CD4-positive, CD25-positive, alpha-beta regulatory T cell (primary cell): ENCODE measurements at places on chromosomes 6 and 20.
A peak's percentile ranks its signal among the peaks of the same experiment; 100 is the strongest.

DNA sequence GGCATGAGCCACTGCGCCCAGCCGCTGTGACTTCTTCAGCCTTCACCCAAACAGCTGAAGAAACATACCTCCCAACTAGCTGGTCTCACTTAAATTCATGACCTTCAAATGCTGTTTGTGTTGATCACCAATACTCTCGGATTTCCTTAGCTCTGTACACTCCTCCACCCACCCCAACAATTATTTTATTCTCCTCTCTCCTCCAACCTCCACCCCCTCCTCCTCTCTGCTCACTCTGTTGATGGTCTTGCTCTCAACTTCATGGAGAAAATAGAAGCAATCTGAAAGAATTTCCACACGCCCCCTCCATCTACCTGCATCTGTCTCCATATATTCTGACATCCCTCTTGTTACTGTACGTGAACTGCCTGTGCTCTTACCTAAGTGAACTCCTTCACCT is 6.6 kb upstream of the DLK2 start:
- H3K27me3 ChIP-seq = peaks cover 8% of the 10 kb centered on the region
- H3K27ac ChIP-seq = no peak overlapping the region
- H3K4me3 ChIP-seq = no peak overlapping the region
- no peaks in the 10 kb centered on the region for H3K36me3 ChIP-seq

DNA sequence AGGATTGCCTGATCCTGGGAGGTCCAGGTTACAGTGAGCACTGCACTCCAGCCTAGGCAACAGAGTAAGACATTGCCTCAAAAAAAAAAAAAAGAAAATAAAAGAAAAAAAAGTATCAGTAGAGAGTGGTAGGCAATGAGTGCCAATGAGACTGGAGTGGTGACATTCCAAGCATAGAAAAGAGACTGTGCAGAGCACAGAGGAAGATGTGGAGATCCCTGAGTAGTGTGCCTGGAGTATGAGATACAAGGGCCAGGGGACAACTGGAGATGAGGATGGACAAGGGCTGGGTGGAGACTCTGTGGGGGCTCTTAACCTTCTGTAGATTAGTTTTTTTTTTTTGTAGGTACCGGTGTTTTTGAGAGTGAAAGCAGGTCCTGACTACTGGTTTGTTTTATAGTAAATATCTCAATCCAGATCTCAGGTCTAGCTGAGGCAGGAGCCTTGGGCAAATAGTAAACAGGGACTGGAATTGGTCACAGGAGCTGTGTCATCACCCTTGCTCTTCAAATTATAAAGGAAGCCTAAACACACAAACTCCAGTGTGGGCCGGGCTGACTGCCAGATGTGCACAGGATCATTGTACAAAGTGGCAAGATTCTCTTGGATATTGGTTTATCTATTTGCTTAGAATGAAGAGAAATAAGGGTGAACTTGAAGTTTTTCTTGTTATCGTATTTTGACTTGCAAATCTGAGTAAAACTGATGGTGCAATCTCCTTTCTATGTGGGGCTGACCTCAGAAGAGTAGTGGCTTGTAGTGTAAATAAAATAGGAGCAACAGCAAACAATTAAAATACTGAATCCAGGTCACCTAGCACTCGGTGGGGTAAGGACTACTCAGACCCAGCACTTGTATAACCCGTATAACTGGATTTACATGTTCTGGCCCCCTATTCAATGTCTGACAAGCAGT is 144.9 kb downstream of the SOX4 start:
- no peaks in the 10 kb centered on the region for H3K36me3 ChIP-seq
- no peaks in the 10 kb centered on the region for H3K27me3 ChIP-seq
- no peaks in the 10 kb centered on the region for H3K4me1 ChIP-seq
- no peak overlapping the region for H3K4me3 ChIP-seq
- no peak overlapping the region for H3K27ac ChIP-seq

GRCh38 chr6:11650711-11651110 is 113.2 kb downstream of the TMEM170B start:
- H3K36me3 ChIP-seq = no peaks in the 10 kb centered on the region
- H3K4me1 ChIP-seq = peaks cover 12% of the 10 kb centered on the region
- no peak overlapping the region for H3K27ac ChIP-seq
- no peaks in the 10 kb centered on the region for H3K27me3 ChIP-seq

DNA sequence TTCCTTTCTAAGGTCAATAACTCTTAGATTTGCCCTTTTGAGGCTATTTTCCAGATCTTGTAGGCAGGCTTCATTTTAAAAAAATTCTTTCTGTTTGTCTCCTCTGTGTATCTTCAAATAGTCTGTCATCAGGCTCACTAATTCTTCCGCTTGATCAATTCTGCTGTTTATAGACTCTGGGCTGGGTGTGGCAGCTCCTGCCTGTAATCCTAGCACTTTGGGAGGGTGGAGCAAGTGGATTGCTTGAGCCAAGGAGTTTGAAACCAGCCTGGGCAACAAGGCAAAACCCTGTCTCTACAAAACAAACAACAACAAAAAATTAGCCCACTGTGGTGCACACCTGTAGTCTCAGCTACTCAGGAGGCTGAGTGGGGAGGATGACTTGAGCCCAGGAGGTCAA is 40.0 kb upstream of the SCP2D1 start:
- no peaks in the 10 kb centered on the region for H3K27me3 ChIP-seq
- H3K27ac ChIP-seq = no peak overlapping the region
- H3K4me3 ChIP-seq = no peak overlapping the region
- no peaks in the 10 kb centered on the region for H3K36me3 ChIP-seq

GRCh38 chr6:135479601-135480000 is 17.9 kb downstream of the AHI1 start:
- no peak for DNase-seq
- peaks cover 2% of the 10 kb centered on the region for H3K36me3 ChIP-seq
- no peaks in the 10 kb centered on the region for H3K27me3 ChIP-seq

- H3K36me3 ChIP-seq = no peaks in the 10 kb centered on the region
- no peaks in the 10 kb centered on the region for H3K4me1 ChIP-seq
- no peak for DNase-seq
- no peak overlapping the region for H3K27ac ChIP-seq
- H3K27me3 ChIP-seq = no peaks in the 10 kb centered on the region
These were observed 260.6 kb downstream of the PRL start for GRCh38 chr6:22036275-22036674.

- H3K4me3 ChIP-seq = no peak overlapping the region
- H3K36me3 ChIP-seq = no peaks in the 10 kb centered on the region
- no peaks in the 10 kb centered on the region for H3K27me3 ChIP-seq
- no peak for DNase-seq
- H3K27ac ChIP-seq = no peak overlapping the region
These were observed 25.4 kb downstream of the FLRT3 start for GRCh38 chr20:14312001-14312400.

- DNase-seq = no peak
- H3K27me3 ChIP-seq = no peaks in the 10 kb centered on the region
- no peak overlapping the region for H3K27ac ChIP-seq
- H3K36me3 ChIP-seq = no peaks in the 10 kb centered on the region
These were observed 14.8 kb downstream of the ARMC12 start for GRCh38 chr6:35751594-35751993.

DNA sequence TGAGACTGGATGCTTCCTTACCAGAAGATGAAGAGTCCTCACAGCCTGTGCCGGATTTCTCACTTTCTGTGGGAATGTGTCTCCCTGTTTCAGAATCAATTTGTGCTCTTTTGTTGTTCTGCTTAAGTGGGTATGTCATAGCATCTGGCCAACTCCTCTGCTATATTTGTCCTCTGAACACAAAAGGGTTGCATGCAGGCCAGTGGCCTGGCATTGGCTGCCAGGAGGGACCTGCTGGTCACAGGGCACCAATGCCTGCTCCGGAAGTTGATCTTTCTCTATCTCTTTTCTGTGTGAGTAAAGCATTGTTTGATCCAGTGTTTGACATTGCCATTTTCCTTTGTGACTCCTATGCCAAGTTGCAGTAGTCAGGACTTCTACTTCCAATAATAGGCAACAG is 47.8 kb downstream of the JARID2 start:
- H3K27ac ChIP-seq = no peak overlapping the region
- no peaks in the 10 kb centered on the region for H3K36me3 ChIP-seq
- no peaks in the 10 kb centered on the region for H3K27me3 ChIP-seq
- DNase-seq = no peak
- H3K4me3 ChIP-seq = no peak overlapping the region

DNA sequence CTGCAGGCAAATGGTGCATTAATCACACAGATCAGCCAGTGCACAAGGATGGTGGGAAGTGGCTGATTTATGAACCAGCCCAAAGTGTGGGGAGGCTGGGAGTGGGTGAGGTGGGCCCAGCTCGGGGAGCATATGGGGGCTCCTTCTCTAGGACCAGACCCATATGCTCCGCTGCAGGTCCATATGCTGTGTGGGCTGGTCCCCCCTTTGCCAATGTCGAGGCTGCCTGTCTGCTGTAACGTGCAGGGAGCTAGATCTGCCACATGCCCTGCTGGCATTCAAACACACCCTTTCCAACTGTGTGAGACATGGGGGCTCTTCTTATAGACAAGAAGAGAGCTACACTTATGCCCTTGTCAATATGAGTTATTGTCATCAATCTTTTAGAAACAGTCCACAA is 566.3 kb downstream of the DHX35 start:
- no peak overlapping the region for H3K4me3 ChIP-seq
- no peaks in the 10 kb centered on the region for H3K4me1 ChIP-seq

DNA sequence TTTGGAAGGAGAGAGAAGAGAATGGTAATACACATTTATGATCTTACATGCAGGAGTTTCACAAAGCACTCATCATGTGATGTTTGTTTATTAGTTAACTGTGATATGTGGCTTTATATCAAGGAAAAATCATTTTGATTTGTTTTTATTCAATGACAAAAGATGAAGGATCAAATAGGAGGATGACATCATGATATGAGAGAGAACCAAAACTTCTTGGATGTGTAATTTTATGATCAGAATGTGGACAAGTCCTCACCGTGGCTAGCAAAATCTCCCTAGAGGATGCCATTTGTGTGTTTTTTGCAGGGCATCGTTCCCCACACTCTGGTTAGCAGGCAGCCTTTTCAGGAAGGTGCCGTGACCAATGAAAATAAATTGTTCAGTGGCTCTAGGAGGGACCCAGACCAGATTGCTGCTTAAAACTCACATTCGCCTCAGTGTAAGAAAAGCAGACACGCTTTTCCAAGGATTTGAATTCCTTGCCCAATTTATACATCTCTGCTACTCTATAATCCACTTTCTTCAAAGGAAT is 552.7 kb downstream of the NKAIN2 start:
- no peaks in the 10 kb centered on the region for H3K36me3 ChIP-seq
- no peaks in the 10 kb centered on the region for H3K4me1 ChIP-seq
- H3K27ac ChIP-seq = no peak overlapping the region
- no peaks in the 10 kb centered on the region for H3K27me3 ChIP-seq

DNA sequence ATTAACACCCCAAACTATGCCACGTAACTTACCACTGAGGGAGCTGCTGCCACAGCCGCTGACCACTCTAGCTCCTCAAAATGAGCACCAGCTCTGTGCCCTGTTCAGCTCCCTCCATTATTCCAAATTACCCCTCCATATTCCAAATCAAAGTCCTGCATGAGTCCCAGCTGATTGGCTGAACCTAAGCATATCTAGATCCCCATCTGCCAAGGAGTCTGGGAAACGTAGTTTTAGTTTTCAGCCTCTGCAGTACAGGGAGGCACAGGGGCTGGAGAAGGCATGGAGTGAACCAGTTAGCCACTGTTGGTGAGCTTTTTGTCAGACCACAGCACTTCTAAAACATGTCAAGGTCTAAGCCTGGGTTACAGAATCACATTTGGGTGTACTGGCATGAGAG is 15.9 kb downstream of the UNC5CL start:
- H3K27ac ChIP-seq = no peak overlapping the region
- peaks cover 12% of the 10 kb centered on the region for H3K4me1 ChIP-seq

DNA sequence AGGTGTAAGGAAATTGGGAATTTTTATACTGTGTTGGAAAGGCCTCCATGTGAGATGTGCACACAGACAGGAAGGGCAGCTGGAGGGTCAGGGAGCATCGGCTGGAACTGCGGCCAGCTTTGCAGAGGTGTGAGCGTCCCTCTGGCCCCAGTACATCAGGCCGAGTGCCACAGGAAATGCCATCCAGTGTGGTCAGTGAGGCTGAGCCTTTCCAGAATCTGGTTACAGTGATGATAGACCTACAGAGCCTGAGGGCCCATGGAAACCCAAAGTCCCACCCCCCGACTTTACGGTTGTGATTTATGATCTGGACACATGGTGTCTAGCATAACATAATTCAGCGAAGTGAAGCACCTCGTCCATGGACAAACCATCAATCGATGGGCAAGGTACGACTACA is 137.3 kb upstream of the PDE10A start:
- no peaks in the 10 kb centered on the region for H3K4me1 ChIP-seq
- DNase-seq = no peak
- H3K4me3 ChIP-seq = no peak overlapping the region
- no peaks in the 10 kb centered on the region for H3K36me3 ChIP-seq

- DNase-seq = no peak
- no peaks in the 10 kb centered on the region for H3K36me3 ChIP-seq
- H3K4me1 ChIP-seq = peaks cover 19% of the 10 kb centered on the region
- peak overlapping the region; percentile 51 for H3K4me3 ChIP-seq
- H3K27ac ChIP-seq = no peak overlapping the region
These were observed 22.1 kb upstream of the SLC22A7 start for GRCh38 chr6:43275801-43276576.

DNA sequence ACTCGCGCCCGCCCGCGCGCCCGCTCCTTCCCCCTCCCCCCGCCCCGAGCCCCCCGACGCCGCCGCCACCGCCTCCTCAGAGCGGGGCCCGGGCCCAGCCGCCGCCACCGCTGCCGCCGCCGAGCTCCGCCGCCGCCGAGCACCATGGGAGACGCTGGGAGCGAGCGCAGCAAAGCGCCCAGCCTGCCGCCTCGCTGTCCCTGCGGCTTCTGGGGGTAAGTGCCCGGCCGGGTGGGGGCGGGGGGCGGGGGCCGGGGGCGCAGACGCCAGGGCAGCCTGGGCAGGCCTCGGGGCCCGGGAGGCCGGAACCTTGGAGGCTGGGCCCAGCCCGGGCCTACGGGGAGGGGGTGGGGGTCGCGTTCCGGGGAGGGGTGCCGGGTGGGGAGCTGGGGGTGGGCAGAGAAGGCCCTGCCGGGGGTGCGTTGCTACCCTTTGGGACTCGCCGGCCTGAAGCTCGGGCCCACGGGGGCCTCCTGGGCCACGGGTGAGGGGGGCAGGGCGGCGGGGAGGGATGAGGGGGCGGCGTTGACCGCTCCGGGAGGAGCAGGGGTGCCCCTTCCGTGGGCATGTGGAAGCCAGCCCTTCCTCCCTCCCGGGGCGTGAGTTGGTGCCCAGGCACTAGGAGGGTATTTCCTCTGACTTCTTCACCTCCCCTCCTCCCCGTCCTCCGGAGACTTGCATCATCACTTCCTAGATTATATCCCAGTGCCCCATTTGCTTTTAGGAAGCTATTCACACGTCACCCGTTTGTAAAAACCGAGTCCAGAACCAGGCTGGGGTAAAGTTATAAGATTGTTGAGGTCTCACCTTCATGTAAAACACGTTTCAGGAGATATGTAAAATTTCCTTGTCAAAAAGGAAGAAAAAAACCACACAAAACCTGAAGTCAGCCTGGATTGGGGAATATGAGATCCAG is 533 bp downstream of the ZFAND3 start:
- peaks cover 40% of the 10 kb centered on the region for H3K4me1 ChIP-seq
- no peaks in the 10 kb centered on the region for H3K27me3 ChIP-seq
- peak overlapping the region; percentile 91 for H3K27ac ChIP-seq

DNA sequence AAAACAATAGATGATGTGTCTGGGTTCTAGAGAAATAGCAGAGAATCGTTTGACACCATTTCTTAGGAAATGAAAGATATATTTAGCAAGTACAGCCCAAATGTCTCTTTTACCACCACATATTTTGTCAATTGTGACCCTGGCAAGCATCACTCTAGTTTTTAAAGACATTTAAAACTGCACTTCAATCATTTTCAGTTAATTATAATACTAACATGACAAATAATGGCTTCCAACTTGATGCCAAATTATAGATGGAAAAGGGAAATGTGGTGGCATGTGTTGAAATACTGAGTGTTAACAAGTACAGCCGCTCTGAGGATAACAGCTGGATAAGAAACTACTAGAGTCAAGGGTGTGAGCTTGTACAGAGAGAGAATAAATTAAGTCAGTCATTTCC is 648.9 kb downstream of the FRK start:
- DNase-seq = no peak
- no peaks in the 10 kb centered on the region for H3K36me3 ChIP-seq
- no peak overlapping the region for H3K4me3 ChIP-seq
- H3K27me3 ChIP-seq = no peaks in the 10 kb centered on the region
